LHCN-M2 (cell line): ENCODE measurements at places on chromosomes 16 and 17. TPM values are rescaled to one million over a fixed set of nuclear protein-coding genes. Genes with fewer than 3 reads are reported as not detected.

C17orf50 gene
- total RNA-seq = not detected in 2 replicates

GRCh38 chr16:10314811-10315210 lies 71.0 kb upstream of the ATF7IP2 start:
- peak; percentile 8 for DNase-seq

CDYL2 gene
- 0.26 and 0.34 TPM in 2 replicates for total RNA-seq

ANKRD40 gene
- 31.3 and 34.2 TPM in 2 replicates for total RNA-seq
